Thymus (tissue), 14 donors: ENCODE measurements at places on chromosomes 13 and 19. TPM values are rescaled to one million over a fixed set of nuclear protein-coding genes. Genes with fewer than 3 reads are reported as not detected.

- DNase-seq, result no peak
- no peak overlapping the region for H3K4me3 ChIP-seq
- H3K36me3 ChIP-seq, result no peaks in the 10 kb centered on the region
- H3K27me3 ChIP-seq, result no peaks in the 10 kb centered on the region
- no peaks in the 10 kb centered on the region for H3K4me1 ChIP-seq
- no peak overlapping the region for H3K27ac ChIP-seq
These were observed 15.4 kb downstream of the FARP1 start for GRCh38 chr13:98158172-98158899.

DNA sequence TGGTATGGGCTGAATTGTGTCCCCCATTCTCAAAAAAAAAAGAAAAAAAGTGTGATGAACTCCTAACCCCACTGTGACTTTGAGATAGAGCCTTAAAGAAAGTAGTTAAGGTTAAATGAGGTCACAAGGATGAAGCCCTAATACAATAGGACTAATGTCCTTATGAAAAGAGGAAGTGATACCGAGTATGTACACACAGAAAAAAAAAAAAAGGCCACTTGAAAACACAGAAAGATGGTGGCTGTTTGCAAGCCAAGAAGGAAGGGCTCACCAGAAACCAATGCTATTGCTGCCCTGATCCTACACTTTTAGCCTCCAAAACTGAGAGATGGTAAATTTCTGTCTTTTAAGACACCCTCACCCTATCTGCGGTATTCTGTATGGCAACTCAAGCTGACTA, 955.6 kb downstream of the PCDH17 start:
- no peaks in the 10 kb centered on the region for H3K4me1 ChIP-seq
- H3K27ac ChIP-seq, result no peak overlapping the region
- DNase-seq, result no peak
- H3K27me3 ChIP-seq, result no peaks in the 10 kb centered on the region
- H3K36me3 ChIP-seq, result no peaks in the 10 kb centered on the region
- no peak overlapping the region for H3K4me3 ChIP-seq

- H3K27ac ChIP-seq, result no peak overlapping the region
- no peaks in the 10 kb centered on the region for H3K36me3 ChIP-seq
- H3K4me3 ChIP-seq, result no peak overlapping the region
- no peak for DNase-seq
These were observed 395.9 kb downstream of the KCNRG start for GRCh38 chr13:50410921-50411746.

GRCh38 chr13:41054919-41055619, 6.2 kb upstream of the WBP4 start:
- H3K27ac ChIP-seq, result no peak overlapping the region
- no peak for DNase-seq
- H3K4me1 ChIP-seq, result peaks cover 17% of the 10 kb centered on the region
- H3K27me3 ChIP-seq, result no peaks in the 10 kb centered on the region
- peaks cover 2% of the 10 kb centered on the region for H3K36me3 ChIP-seq

DNA sequence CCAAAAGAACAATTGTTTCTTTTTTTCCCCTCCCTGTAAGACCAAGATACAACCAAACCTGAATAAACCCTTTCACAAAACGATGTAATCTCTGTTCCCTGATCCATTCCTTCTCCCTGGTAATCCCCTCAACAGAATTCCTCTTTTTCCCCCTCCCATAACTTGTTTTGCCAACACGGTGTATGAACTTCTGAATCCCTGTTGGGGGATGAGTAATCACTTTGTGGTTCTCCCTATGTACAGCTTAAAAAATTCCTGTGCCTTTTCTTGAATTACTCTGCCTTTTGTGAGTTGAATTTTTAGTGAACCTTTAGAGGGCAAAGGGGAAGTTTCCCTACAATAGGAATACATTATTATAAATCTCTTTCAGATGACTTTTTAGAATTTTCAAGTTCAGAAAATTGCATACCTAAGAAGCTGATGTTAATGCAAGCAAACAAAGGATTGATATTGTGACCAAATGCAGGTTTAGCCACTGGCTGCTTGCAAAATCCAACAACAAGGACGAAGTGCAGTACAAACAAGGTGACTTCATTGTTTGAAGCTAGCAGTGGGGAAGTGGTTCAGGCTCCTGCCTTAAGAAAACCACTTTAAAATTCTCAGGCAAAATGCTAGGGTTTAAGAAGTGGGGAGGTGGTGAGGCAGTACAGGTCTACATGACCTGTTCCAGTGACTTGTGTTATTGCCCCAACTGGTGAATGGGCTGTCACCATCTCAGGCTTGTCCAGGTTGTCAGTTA, 15.0 kb upstream of the EPSTI1 start:
- no peak overlapping the region for H3K27ac ChIP-seq
- no peaks in the 10 kb centered on the region for H3K36me3 ChIP-seq

- H3K4me1 ChIP-seq, result no peaks in the 10 kb centered on the region
- no peaks in the 10 kb centered on the region for H3K27me3 ChIP-seq
- no peak overlapping the region for H3K27ac ChIP-seq
- no peak for DNase-seq
- H3K4me3 ChIP-seq, result no peak overlapping the region
These were observed 31.8 kb upstream of the SPART start for GRCh38 chr13:36377826-36378468.

DNA sequence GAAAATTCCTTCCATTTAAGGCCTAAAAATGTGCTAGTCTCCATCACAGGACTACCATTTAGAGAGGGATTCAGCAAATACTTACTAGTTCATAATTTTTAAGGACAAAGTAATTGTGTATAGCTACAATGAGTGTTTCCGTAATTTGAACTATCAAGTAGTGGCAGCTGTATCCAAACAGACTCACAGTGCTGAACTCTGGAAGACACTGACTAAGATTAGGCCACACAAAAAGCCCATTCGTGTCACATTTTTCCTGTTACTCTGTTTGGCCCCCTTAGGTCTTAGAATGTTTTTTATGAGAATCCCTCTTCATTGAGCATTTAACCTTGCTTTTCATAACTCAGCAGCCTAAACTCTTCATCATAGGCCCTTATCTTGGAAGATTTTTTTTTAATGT, 731.2 kb upstream of the PCDH9 start:
- no peaks in the 10 kb centered on the region for H3K4me1 ChIP-seq
- H3K36me3 ChIP-seq, result no peaks in the 10 kb centered on the region
- H3K4me3 ChIP-seq, result no peak overlapping the region
- H3K27me3 ChIP-seq, result no peaks in the 10 kb centered on the region
- DNase-seq, result no peak

Gene COQ8B
- 21.6 TPM for total RNA-seq

DNA sequence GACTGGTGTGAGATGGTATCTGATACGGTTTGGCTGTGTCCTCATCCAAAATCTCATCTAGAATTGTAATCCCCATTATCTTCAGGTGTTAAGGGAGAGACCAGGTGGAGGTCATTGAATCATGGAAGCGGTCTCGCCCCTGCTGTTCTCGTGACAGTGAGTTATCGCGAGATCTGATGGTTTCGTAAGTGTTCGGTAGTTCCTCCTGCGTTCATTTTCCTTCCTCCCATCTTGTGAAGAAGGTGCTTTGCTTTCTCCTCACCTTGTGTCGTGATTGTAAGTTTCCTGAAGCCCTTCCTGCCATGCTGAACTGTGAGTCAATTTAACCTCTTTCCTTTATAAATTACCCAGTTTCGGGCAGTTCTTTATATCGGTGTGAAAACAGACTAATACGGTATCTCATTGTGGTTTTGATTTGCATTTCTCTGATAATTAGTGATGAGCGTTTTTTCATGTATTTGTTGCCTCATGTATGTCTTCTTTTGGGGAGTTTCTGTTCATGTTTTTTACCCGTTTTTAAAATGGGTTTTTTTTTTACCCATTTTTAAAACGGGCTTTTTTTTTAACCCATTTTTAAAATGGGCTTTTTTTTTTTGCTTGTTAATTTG, 102.8 kb upstream of the SLC10A2 start:
- DNase-seq, result no peak
- no peaks in the 10 kb centered on the region for H3K4me1 ChIP-seq
- H3K4me3 ChIP-seq, result no peak overlapping the region
- no peak overlapping the region for H3K27ac ChIP-seq

Gene TPT1
- total RNA-seq, result 4,768 TPM

- no peaks in the 10 kb centered on the region for H3K27me3 ChIP-seq
- H3K4me3 ChIP-seq, result no peak overlapping the region
- DNase-seq, result no peak
- no peak overlapping the region for H3K27ac ChIP-seq
These were observed 222.8 kb upstream of the NBEA start for GRCh38 chr13:34719060-34719875.

- no peak overlapping the region for H3K27ac ChIP-seq
- H3K27me3 ChIP-seq, result no peaks in the 10 kb centered on the region
- H3K4me3 ChIP-seq, result no peak overlapping the region
- DNase-seq, result no peak
These were observed 367.0 kb downstream of the NALCN start for GRCh38 chr13:101049166-101049850.

DNA sequence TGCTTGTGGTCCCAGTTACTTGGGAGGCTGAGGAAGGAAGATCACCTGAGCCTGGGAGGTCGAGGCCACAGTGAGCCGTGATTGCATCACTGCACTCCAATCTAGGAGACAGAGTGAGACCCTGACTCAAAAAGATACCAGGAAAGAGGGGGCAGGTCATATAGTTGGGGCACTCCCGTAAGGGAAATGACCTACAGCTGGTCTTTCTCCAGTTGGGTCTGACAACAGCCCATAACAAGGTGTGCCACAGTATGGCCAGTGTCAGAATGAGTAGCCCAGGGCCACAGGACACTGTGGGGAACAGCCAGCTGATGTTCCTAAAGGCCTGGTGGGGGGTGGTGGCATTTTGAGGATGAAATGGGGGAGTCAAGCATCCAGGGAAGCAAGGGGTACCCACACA, 10.8 kb downstream of the DNMT1 start:
- no peak for DNase-seq
- no peak overlapping the region for H3K27ac ChIP-seq
- H3K4me3 ChIP-seq, result no peak overlapping the region
- no peaks in the 10 kb centered on the region for H3K4me1 ChIP-seq

Gene GSX1
- total RNA-seq, result 0.19 TPM

- DNase-seq, result no peak
- H3K4me3 ChIP-seq, result no peak within 1 kb of the TSS
- no peaks in the 10 kb centered on the region for H3K36me3 ChIP-seq
- H3K27me3 ChIP-seq, result peaks cover 74% of the 10 kb centered on the region
These were observed at the start of gene NOVA2 for GRCh38 chr19:45973553-45974338. TSS of gene NOVA2 (minus strand) at chr19:45973865. CDS start at chr19:45973351, 514 bp downstream.

Gene CEACAM3
- 0.99 TPM for total RNA-seq

GRCh38 chr19:44003461-44004009, 778 bp downstream of the ZNF230 start:
- no peaks in the 10 kb centered on the region for H3K27me3 ChIP-seq
- H3K36me3 ChIP-seq, result peaks cover 17% of the 10 kb centered on the region
- H3K4me3 ChIP-seq, result peak overlapping the region; percentile 73
- H3K27ac ChIP-seq, result peak overlapping the region; percentile 80
- DNase-seq, result no peak

Gene KLF1
- 2.5 TPM for total RNA-seq

DNA sequence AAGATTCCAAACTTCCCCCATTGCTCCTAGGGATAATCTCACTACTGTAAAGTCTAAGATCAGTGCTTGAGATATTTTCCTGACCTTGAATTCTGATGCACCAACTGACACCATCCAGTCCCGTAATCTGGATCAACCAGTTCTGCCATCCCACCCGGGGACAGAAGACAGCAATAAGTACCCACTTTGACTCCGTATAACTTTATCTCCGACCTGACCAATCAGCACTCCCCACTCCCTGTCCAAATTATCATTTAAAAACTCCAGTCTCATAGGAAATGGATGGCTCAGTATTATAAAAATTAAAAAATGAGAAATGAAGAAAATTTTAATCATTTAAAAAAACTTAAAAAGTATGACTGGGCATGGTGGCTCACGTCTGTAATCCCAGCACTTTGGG, 61.4 kb upstream of the ABCC4 start:
- no peak for DNase-seq
- H3K4me1 ChIP-seq, result no peaks in the 10 kb centered on the region
- H3K27ac ChIP-seq, result no peak overlapping the region
- no peaks in the 10 kb centered on the region for H3K27me3 ChIP-seq
- H3K36me3 ChIP-seq, result no peaks in the 10 kb centered on the region

Gene ZNF560
- total RNA-seq, result 0.05 TPM

GRCh38 chr13:103731959-103732358, 665.7 kb upstream of the SLC10A2 start:
- no peak for DNase-seq
- H3K4me3 ChIP-seq, result no peak overlapping the region
- H3K27me3 ChIP-seq, result no peaks in the 10 kb centered on the region

Gene DCT
- total RNA-seq, result 0.90 TPM

- H3K4me3 ChIP-seq, result no peak overlapping the region
- no peak overlapping the region for H3K27ac ChIP-seq
- no peak for DNase-seq
- no peaks in the 10 kb centered on the region for H3K27me3 ChIP-seq
- H3K4me1 ChIP-seq, result no peaks in the 10 kb centered on the region
These were observed 22.7 kb downstream of the POP4 start for GRCh38 chr19:29628661-29629385.

Gene NAPSA
- 0.94 TPM for total RNA-seq

GRCh38 chr13:39244561-39245230, 206.4 kb downstream of the NHLRC3 start:
- no peaks in the 10 kb centered on the region for H3K36me3 ChIP-seq
- no peak for DNase-seq
- H3K27me3 ChIP-seq, result no peaks in the 10 kb centered on the region
- no peak overlapping the region for H3K27ac ChIP-seq
- H3K4me3 ChIP-seq, result no peak overlapping the region

DNA sequence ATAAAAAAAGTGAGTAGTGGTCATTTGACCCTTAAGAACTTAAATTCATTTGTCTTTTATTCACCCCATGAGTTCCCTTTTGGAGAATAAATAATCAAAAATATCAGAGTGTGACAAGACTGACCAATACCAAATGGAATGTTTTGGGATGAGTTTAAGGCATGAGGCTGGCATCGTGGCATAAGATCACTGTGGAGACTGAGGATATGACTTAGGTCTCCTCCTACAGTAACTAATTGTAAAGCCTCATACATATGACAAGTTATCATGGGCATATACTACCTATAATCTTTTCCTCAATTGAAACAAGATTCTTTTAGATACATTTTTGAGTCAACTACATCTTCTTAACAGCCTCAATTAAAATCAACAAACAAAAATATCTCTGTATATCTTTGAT, 782.0 kb downstream of the SLITRK1 start:
- DNase-seq, result no peak
- no peak overlapping the region for H3K4me3 ChIP-seq
- H3K27me3 ChIP-seq, result no peaks in the 10 kb centered on the region
- no peaks in the 10 kb centered on the region for H3K36me3 ChIP-seq

Gene ZNF790
- 5.7 TPM for total RNA-seq

DNA sequence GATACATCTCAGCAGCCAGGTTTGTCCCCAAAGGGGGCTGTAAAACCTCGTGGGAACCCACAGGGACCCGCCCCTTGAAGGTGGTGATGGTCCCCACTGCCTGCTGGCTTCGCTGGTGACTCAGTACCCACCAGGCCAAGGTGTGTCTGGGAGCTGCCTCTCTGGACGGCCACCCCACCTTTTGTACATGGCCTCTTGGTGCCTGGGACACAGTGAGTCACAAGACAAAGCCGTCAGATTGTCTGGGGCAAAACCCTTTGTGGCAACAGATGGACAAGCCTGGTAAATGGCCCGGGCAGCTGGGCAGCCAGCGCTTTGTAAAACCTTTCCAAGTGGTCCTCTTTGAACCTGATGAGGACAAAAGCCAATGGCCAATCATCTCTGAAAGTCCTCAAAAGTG, 27.9 kb upstream of the KLF2 start:
- DNase-seq, result no peak
- H3K4me1 ChIP-seq, result no peaks in the 10 kb centered on the region
- H3K27ac ChIP-seq, result no peak overlapping the region
- no peaks in the 10 kb centered on the region for H3K36me3 ChIP-seq
- peaks cover 2% of the 10 kb centered on the region for H3K27me3 ChIP-seq
- H3K4me3 ChIP-seq, result no peak overlapping the region

- peaks cover 8% of the 10 kb centered on the region for H3K4me1 ChIP-seq
- peak overlapping the region; percentile 5 for H3K27ac ChIP-seq
- DNase-seq, result no peak
- no peaks in the 10 kb centered on the region for H3K36me3 ChIP-seq
- no peaks in the 10 kb centered on the region for H3K27me3 ChIP-seq
These were observed 31.5 kb downstream of the KLF5 start for GRCh38 chr13:73090116-73090822.
